Fibroblast of lung (primary cell): ENCODE measurements at places on chromosomes 3 and 15. TPM values are rescaled to one million over a fixed set of nuclear protein-coding genes. Genes with fewer than 3 reads are reported as not detected.

The FAH gene
- 24.4 and 45.3 TPM in 2 replicates for polyA plus RNA-seq

The PFN2 gene
- 619 and 627 TPM in 2 replicates for polyA plus RNA-seq

The CELF6 gene
- 0.08 TPM in 1 of 2 replicates, not detected in the other for polyA plus RNA-seq

The DCLK3 gene
- not detected in 2 replicates for polyA plus RNA-seq

The ANAPC13 gene
- polyA plus RNA-seq = 110 and 145 TPM in 2 replicates

The C3orf85 gene
- polyA plus RNA-seq = not detected in 2 replicates

The NR2E3 gene
- polyA plus RNA-seq = 0.05 and 0.08 TPM in 2 replicates

The SERINC4 gene
- 0.06 and 0.08 TPM in 2 replicates for polyA plus RNA-seq

The SEMA3F gene
- 5.1 and 21.2 TPM in 2 replicates for polyA plus RNA-seq

The CAV3 gene
- polyA plus RNA-seq = 0.03 TPM in 1 of 2 replicates, not detected in the other

The UROC1 gene
- not detected in 2 replicates for polyA plus RNA-seq

The SLC22A13 gene
- 0.05 and 0.06 TPM in 2 replicates for polyA plus RNA-seq

The VEPH1 gene
- 13.1 and 16.6 TPM in 2 replicates for polyA plus RNA-seq

The CYP8B1 gene
- polyA plus RNA-seq = not detected in 2 replicates

The GOLGA8J gene
- polyA plus RNA-seq = not detected in 2 replicates

The DENND6A gene
- polyA plus RNA-seq = 11.2 and 11.4 TPM in 2 replicates

The MAPK6 gene
- 39.2 and 45.5 TPM in 2 replicates for polyA plus RNA-seq

The WDR73 gene
- polyA plus RNA-seq = 15.6 and 16.8 TPM in 2 replicates

The UBAP1L gene
- 0.18 and 0.33 TPM in 2 replicates for polyA plus RNA-seq

The TMEM89 gene
- polyA plus RNA-seq = not detected in 2 replicates

The SLC2A2 gene
- polyA plus RNA-seq = not detected in 2 replicates

The KIF7 gene
- polyA plus RNA-seq = 2.9 and 3.6 TPM in 2 replicates

The RTP4 gene
- 0.59 and 1.0 TPM in 2 replicates for polyA plus RNA-seq

The AADACL2 gene
- polyA plus RNA-seq = not detected in 2 replicates

The COL6A5 gene
- polyA plus RNA-seq = 0.06 TPM in 1 of 2 replicates, not detected in the other

The USP50 gene
- 0.34 TPM in 1 of 2 replicates, not detected in the other for polyA plus RNA-seq

The NTRK3 gene
- polyA plus RNA-seq = 0.06 and 0.17 TPM in 2 replicates

The DOCK3 gene
- polyA plus RNA-seq = 0.07 TPM in 2 replicates

The LRIG1 gene
- 27.9 and 46.5 TPM in 2 replicates for polyA plus RNA-seq

The PLA1A gene
- not detected in 2 replicates for polyA plus RNA-seq

The DUOXA2 gene
- polyA plus RNA-seq = not detected in 2 replicates

The GABRG3 gene
- polyA plus RNA-seq = not detected in 2 replicates

The SERPINI2 gene
- not detected in 2 replicates for polyA plus RNA-seq

The EPHB3 gene
- polyA plus RNA-seq = 1.6 and 2.2 TPM in 2 replicates

The KCNMB3 gene
- polyA plus RNA-seq = 0.76 and 1.3 TPM in 2 replicates
